ENCODE measurements at places on chromosomes 11 and 22. TPM values are rescaled to one million over a fixed set of nuclear protein-coding genes. Genes with fewer than 3 reads are reported as not detected.

GRCh38 chr11:32332990-32333319 is 102.4 kb downstream of the WT1 start:
- no peak for DNase-seq

DNA sequence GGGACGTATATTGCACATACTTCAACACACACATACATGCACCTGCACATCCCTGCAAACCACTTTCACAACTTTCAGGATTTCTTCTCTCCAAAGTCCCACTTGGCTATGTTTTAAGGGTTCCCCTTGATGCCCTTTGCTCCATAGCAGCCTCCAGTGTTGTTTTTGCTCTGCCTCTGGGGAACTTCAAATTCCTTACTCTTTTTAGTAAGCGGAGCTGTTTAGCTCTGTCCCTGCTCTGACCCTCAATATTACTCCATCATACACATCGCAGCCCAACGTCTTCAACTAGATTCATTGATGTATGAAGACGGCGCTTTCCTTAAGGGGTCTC is 18.3 kb downstream of the PRR5L start:
- DNase-seq, result no peak

DNA sequence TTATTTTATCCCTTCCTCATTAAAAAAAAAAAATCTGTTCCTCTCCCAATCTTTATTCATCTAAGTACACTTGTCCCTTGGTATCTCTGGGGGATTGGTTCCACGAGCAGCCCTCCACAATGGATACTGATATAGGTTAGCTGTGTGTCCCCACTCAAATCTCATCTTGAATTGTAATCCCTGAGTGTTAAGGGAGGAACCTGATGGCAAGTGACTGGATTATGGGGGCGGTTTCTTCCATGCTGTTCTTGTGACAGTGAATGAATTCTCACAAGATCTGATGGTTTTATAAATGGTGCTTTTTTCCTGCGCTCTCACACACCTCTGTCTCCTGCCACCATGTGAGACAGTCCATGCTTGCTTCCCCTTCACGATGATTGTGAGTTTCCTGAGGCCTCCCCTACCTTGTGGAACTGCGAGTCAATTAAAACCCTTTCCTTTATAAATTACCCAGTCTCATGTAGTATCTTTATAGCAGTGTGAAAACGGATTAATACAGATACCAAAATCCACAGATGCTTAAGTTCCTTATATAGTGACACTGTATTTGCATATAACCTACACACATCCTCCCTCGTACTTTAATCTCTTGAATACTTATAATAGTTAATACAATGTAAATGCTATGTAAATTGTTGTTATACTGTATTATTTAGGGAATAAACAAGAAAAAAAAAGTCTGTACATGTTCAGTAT is 62.0 kb downstream of the PACS1 start:
- no peak for DNase-seq

- DNase-seq, result no peak
Measured at GRCh38 chr11:123035831-123036230, 26.1 kb downstream of the HSPA8 start.

CYB5R2 gene
- total RNA-seq, result 28.4 TPM

GRCh38 chr22:36175892-36176291 is 15.3 kb upstream of the APOL3 start:
- DNase-seq, result no peak

All from ureter (tissue), 1 donor.